ENCODE measurements at places on chromosomes 1 and 21.

- DNase-seq: no peak
Observed at GRCh38 chr1:175918364-175918801, 175.0 kb upstream of the TNR start.

DNA sequence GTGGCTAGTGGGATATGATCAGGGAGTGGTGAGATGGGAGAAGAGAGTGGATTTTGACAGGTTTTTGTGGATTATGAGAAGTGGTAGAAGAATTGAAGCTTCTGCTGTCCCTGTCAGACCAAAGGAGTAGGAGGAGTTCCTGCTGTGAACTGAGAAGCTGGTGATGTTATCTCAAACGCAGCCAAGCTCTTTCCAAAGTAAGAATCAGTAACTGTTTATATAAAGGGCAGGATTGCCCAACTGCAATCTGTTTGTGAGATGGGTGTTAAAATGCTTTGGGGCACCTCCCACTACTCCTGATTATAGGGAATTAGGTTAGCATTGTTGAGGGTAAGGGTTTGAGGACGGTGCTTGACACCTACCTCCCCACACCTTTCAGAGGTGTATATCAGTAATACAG is 60.5 kb upstream of the USP25 start:
- no peak for DNase-seq

DNA sequence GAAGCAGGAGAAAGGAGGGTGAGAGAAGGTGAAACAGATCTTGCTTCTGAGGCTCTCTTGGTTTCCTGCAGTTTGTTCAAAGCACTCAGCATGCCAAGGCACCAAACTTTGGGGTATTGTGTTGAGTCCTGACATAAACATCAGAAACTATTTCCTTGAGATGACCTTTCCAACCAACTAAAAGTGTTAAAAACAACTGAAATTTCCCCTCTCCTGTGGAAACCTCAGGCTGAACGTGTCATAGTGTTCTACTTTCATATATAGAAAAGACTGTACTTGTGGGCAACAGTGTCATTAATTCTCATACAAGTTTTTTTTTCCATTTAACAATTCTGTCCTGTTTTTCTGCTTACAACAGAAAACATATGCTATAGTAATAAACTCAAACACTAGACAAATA is 6.3 kb upstream of the LYST start:
- DNase-seq: peak; percentile 29

DNA sequence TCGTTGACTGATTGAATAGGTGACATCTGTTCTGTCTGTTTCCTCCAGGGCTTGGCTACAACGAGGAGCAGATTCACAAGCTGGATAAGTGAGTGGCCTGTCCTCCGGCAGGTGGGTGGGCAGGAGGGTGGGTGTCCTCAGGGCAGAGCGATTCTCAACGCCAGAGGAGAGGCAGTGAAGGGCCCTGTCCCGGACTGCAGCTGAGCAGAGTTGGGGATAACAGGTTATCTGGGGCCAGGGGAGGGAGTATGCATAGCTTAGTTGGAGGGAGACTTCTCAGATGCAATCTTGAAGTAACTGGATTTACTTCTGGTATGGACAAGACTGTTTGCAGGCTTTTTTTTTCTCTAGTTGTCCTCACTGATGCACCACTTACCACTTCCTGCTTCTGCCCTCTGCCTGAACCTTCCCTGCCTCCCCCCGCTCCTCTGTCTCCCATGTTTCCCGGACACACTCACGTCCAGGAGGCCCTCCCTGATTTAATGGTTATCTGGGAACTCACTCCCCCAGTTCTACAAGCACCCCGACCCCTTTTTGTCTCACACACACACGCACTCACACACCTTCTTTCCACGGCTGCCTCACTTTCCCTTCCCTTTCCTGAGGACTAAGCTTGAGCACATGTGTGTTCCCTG is 16.4 kb upstream of the RASSF5 start:
- no peak for DNase-seq

GRCh38 chr1:160522622-160523345 is at the start of gene SLAMF6:
TSS of gene SLAMF6 (minus strand) at chr1:160523255. CDS start at chr1:160523192, 63 bp downstream.
- peak; percentile 18 for DNase-seq

- peak; percentile 56 for DNase-seq
Observed at GRCh38 chr1:6245086-6245868, 1.3 kb downstream of the HES3 start.

DNA sequence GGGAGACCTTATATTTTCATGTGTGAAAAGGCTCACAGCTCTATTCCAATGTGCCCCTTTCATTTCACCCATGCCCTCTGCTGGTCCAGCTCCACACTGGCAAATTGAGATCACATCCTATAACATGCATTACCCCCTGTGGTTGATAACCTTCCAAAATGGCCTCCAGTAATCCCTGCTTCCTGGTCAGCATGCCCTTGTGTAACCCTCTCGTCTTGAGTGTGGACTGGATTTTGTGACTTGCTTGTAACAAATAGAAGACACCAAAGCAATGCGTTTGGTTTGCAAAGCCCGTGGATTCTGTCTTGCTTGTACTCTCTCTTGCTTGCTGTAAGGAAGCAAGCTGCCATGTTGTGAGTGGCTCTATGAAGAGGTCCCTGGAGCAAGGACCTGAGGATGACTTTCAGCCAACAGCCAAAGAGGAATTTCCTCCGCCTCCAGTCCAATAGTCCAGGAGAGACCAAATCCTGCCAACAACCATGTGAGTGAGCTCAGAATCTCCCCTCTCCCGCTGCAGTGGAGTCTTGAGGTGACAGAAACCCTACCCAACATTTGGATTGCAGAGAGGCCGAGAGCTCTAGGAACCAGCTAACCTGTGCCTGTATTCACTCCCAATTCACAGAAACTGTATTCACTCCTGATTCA is 17.4 kb downstream of the KCNA10 start:
- no peak for DNase-seq

GRCh38 chr1:14629363-14630014 is 31.0 kb downstream of the KAZN start:
- no peak for DNase-seq

DNA sequence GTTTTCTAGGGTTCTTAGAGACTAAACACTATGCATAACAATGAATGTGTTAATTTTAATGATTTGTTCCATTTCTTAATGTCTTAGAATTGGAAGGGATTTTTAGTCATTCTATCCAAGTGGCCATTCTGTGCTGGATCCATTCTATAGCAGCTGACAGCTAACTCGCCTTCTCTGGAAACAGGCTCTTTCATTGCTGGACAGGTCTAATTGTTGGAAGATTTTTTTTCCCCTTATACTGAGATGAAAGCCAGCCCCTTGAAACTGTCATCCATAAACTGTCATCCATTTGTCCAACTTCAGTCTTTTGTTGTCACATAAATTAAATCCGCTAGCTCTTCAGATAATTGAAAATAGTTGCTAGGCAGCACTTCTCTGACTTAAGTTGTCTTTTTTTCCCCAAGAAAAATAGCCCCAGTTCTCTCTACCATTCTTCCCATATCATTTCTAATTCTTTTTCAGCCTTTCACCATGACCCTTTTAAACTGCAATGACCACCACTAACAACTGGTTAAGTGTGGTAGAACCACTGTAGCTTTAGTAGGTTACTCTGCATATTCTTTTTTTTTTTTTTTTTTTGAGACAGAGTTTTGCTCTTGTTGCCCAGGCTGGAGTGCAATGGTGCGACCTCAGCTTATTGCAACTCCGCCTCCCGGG is 19.7 kb downstream of the AK4 start:
- DNase-seq: no peak

DNA sequence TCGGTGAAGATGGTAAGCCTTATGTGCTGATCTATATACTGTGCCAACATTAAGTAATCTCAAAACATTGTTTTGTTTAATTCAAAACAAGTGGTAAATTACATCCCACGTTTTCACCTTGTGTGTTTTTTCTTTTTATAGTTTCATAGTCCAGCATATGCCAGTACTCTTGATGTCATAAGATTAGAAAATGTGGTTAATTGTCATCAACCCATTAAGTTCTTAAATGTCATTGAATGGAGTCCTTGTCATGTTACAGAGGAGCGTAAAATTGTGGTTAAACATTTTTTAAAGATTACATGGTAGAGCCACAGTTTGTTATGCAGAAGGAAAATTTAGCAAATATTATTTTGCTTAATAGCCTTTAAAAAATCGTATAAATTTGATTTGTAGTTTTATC is 93.1 kb downstream of the FNBP1L start:
- DNase-seq: no peak

DNA sequence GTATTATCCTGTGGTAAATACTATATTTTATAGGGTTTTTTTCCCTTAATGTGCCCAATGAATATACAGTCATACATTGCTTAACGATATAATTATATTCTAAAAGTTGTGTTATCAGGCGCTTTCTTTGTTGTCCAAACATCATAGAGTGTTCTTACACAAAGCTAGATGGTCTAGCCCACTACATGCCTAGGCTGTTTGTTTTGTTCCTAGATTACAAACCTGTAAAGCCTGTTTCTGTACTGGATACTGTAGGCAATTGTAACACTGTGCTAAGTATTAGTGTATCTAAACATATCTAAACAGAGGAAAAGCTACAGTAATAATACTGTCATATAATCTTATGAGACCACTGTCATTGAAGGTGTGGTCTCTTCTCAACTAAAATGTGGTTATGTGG is 242.6 kb upstream of the C1orf105 start:
- no peak for DNase-seq

- DNase-seq: no peak
Observed at GRCh38 chr1:33932871-33933270, 69.0 kb downstream of the HMGB4 start.

DNA sequence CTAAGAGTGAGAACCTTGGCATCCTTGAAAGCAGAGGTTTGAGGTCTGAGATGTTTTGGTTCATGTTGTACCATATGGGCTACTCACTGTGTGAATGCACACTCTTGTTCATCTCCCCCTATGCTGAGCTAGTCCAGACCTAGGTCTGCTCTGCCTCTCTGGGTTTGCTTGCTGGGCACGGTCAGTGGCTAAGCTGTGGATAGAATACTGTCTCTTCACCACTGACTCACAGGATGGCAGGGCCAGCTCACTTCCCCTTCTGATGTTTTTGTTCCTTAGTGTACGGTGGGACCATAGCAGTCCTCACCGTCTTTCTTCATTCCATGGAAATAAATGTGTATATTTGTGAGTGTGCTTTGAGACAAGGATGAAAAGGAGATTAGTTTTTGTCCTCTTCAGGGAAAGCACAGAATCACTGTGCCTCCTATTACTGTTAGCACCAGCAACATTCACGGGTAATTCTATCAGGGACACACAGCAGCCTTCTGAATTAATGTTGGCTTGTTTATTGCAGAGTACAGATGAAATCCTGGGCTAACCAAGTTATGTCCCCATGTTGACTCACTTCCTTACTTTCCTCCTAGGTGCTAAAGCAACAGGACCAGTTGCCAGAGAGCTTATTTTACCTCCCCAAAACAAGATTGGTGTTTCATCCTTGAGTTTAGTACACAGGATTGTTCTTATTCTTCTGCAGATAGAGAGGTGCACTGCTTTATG is 56.9 kb upstream of the IVNS1ABP start:
- no peak for DNase-seq

DNA sequence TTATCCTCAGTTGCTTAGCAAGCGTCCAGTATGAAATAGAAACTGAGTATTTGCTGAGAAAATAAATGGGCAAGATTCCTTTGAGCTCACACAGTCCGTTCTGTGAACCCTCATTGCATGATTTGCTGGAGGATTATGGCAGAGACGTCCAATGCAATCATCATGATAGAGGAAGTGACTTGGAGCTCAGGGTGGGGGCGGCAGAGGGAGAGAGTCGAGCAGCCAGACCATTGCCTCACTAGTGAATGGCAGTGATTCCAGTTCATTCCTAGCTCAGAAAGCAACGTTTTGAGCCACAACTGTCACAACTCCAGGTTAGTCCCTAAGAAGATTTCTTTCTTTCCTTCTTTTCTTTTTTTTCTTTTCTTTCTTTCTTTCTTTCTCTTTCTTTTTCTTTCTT is 27.5 kb upstream of the COL9A2 start:
- DNase-seq: no peak

DNA sequence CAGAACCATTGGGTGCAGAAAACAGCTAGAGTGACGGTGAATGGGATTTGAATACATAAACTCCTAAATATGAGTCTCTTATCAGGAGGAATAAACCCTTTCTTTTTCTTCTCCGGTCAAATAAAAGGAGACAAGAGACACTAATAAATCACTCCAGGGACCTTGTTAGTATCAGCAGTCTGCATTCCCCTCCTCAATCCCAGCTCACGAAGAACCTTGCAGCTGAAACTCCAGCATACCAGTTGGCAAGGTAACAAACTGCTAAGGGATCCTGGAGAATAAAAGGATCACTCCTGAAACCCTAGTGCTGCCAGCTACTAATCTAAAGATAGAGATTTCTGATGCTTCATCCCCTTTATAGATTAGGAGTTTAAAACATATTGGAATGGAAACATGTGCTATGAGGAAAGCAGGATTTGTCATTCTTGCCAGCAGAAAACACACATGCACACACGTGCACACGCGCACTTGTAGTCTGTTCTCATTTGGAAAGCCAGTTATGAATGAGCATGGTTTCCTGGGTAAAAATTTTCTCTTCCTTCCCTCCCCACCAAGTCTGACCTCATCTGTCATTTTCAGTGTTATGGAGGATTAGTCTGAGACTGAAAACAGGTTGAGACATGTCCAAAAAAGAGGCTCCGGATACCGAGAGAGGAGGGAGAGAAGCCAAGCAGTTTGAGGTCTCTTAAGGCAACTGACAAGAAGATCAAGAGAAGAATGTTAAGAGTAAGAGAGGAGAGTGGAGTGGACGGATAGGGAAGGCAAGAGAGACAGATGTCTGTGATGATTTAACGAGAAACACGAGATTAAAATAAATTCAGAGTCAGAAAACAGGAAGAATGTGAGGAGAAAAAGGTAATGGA is 10.9 kb downstream of the IER5 start:
- DNase-seq: peak; percentile 22

DNA sequence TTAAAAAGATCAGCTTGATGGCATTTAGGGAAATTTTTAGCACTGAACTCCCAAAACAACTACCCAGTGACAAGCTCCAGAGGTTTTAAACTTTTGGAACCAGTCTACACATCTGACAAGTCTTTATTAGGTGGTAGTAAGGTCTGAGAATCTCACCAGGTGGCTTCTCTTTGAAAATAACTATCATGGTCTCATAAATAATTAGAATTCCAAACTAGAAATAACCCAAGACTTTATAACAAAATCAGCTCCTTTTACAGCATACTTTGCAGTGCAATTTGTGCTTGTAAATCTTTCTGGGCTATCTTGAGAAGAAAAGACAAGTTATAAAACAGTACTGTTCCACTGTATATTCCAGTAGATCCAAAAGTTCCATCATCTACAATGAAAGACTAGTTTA is 108.7 kb downstream of the LTN1 start:
- DNase-seq: no peak

GRCh38 chr1:92476071-92476631 is 10.6 kb downstream of the GFI1 start:
- DNase-seq: no peak

DNA sequence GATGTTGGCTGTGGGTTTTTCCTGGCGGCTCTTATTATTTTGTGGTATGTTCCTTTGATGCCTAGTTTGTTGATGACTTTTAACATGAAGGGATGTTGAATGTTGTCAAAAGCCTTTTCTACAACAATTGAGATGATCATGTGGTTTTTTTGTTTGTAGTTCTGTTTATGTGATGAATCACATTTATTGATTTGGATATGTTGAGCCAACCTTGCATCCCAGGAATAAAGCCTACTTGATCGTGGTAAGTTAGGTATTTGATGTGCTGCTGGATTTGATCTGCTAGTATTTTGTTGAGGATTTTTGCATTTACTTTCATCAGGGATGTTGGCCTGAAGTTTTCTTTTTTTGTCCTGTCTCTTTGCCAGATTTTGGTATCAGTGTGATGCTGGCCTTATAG is 28.5 kb downstream of the CD55 start:
- DNase-seq: no peak

GRCh38 chr1:103457886-103458455 is 67.5 kb upstream of the RNPC3 start:
- no peak for DNase-seq

- DNase-seq: no peak
Observed at GRCh38 chr1:150387200-150387599, 23.3 kb downstream of the RPRD2 start.
